Pancreas (tissue), 10 donors: ENCODE measurements at places on chromosomes 16 and 17. TPM values are rescaled to one million over a fixed set of nuclear protein-coding genes. Genes with fewer than 3 reads are reported as not detected.
A peak's percentile ranks its signal among the peaks of the same experiment; 100 is the strongest.

The CLDN6 gene
- total RNA-seq, result 2.0 TPM

The DPEP1 gene
- 109 TPM for total RNA-seq

The GFAP gene
- total RNA-seq, result 0.28 TPM

GRCh38 chr16:86570558-86571529, 4.2 kb downstream of the FOXC2 start:
- no peak for DNase-seq
- H3K4me1 ChIP-seq, result no peaks in the 10 kb centered on the region
- no peaks in the 10 kb centered on the region for H3K36me3 ChIP-seq

GRCh38 chr16:58433569-58433951, 41.3 kb downstream of the GINS3 start:
- no peaks in the 10 kb centered on the region for H3K27me3 ChIP-seq
- no peak overlapping the region for H3K27ac ChIP-seq
- H3K4me3 ChIP-seq, result no peak overlapping the region
- no peaks in the 10 kb centered on the region for H3K36me3 ChIP-seq
- no peaks in the 10 kb centered on the region for H3K4me1 ChIP-seq
- DNase-seq, result no peak

The GALK1 gene
- total RNA-seq, result 19.6 TPM

DNA sequence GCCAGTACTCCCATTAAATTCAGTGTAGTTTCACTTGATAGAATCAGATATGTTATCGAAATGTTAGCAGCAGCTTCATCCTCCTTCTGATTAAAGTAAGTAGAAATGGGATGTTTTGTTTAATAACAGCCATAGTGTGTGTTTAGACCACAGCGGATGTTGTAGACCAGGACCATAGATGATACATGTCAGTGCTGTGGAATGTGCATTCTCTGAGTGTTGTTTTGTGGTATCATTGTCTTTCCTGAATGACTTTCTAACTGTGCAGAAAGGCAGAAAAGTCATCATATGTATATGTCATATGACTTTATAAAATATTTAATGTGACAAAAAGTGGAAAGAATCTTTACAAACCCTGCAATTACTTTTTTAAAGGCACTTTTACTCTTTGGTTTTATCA, 55.6 kb downstream of the CYLD start:
- DNase-seq, result no peak
- H3K36me3 ChIP-seq, result peaks cover 12% of the 10 kb centered on the region
- H3K4me3 ChIP-seq, result no peak overlapping the region
- no peak overlapping the region for H3K27ac ChIP-seq
- no peaks in the 10 kb centered on the region for H3K4me1 ChIP-seq

DNA sequence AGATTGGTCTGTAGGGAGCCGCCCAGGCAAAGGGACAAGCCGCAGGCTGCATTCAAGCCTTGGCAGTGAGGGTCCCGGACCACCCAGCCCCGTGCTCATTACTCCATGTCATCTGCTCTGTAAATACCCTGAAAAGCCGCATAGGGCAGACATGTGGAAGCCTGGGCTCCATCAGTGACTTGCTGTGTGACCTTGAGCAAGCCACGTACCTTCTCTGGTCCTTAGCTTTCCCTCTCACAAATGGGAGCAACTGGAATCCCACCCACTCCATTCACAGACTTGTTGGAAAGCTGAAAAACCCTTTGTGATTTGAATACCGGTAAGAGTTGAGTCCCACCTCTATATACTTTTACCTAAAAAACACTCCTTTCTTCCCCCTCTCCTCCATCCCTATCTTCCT, 11.9 kb downstream of the CAMKK1 start:
- H3K27ac ChIP-seq, result no peak overlapping the region
- no peaks in the 10 kb centered on the region for H3K36me3 ChIP-seq
- H3K4me3 ChIP-seq, result no peak overlapping the region
- no peaks in the 10 kb centered on the region for H3K4me1 ChIP-seq

The SLC9A5 gene
- 0.64 TPM for total RNA-seq

DNA sequence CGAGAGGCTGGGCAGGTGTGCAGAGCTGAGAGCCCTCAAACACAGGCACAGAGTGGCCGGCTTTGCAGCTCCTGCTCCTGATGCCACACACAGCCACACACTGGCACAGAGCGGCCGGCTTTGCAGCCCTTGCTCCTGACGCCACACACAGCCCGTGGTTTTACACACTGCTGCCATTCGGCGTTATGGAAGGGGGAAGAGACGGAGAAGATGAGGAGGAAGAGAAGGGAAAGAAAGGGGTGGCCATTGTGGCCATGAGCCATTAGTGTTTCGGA, 26.8 kb downstream of the WSCD1 start:
- no peaks in the 10 kb centered on the region for H3K4me1 ChIP-seq
- H3K27me3 ChIP-seq, result no peaks in the 10 kb centered on the region
- DNase-seq, result no peak
- H3K36me3 ChIP-seq, result no peaks in the 10 kb centered on the region

DNA sequence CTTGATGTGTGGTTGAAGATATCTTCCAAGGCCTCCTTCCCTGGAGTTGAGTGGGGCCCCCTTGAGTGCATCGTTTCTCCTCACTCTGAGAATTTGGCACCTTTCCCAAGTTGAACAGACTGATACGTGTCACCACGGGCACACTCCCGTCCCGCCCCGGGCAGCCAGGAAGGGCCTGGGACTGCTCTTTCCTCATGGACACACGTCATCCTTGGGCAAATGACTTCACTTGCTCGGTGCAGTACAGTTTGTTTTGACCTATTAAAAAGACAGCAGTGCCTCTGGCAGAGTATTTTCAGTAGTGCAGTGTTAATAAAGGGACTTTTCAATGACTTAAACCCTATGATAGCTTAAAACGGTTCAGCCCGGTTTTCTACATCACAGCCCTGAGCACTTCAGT, 59.9 kb downstream of the SEC14L1 start:
- H3K36me3 ChIP-seq, result no peaks in the 10 kb centered on the region
- no peak for DNase-seq
- no peak overlapping the region for H3K4me3 ChIP-seq
- H3K4me1 ChIP-seq, result no peaks in the 10 kb centered on the region
- H3K27ac ChIP-seq, result no peak overlapping the region

DNA sequence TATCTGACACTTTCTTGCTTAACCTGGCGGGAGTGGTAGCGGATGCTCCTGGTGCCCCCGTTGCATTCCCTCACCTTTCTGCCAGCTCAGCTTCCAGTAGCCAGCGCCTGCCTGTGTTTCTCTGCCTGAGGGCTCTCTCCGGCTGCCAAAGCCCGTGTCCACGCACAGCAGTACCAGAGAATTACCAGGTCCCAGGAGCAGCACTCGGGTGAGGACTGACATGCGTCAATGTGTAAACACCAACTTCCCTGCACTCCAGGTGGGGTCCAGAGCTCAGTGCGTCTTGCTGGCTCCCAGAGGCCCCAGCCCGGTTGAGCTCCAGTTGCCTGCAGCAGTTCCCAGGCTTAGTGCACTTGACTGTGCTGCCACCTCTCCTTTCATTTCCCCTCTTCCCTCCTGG, 54.8 kb downstream of the CDH13 start:
- no peaks in the 10 kb centered on the region for H3K36me3 ChIP-seq
- no peak overlapping the region for H3K27ac ChIP-seq
- H3K4me1 ChIP-seq, result no peaks in the 10 kb centered on the region
- no peaks in the 10 kb centered on the region for H3K27me3 ChIP-seq
- DNase-seq, result no peak

DNA sequence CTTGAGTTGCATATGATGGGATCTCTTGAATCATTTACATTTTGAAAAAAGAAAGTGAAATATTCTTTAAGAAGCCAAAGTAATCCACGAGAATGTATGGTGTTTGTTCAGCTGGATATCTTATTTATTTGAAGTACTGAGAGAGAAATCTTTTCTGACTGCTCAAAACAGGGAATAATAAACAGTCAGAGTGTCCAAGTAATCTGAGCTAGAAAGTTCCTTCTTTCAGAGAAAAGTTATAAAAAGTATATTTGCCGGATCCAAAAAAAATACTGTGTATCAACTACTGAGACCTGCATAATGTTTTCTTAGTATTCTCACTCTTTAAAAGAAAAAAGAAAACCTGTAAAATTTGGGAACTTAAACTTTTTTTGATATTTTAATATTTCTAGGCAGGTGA, 350.8 kb downstream of the WWOX start:
- no peaks in the 10 kb centered on the region for H3K27me3 ChIP-seq
- no peaks in the 10 kb centered on the region for H3K36me3 ChIP-seq
- no peak overlapping the region for H3K27ac ChIP-seq
- no peak overlapping the region for H3K4me3 ChIP-seq
- no peak for DNase-seq

The HNF1B gene
- 24.9 TPM for total RNA-seq

DNA sequence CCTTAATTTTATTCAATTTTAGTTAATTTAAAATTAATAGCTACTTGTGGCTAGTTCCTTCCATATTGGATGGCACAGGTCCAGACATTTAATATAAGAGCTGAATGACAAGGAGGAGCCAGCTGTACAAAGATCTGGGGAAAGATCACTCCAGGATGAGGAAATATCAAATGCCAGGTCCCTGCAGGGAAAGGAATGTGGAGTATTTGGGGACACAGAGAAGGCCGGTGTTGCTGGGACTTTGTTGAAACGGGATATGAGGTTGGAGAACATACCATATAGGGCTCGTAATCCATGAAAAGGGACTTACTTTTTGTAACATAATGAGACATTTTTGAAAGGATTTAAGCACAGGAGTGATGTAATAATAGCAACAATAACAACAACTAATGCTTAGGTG, 426.8 kb downstream of the HS3ST4 start:
- no peak for DNase-seq
- H3K27me3 ChIP-seq, result no peaks in the 10 kb centered on the region
- no peaks in the 10 kb centered on the region for H3K36me3 ChIP-seq
- no peak overlapping the region for H3K27ac ChIP-seq

- no peaks in the 10 kb centered on the region for H3K4me1 ChIP-seq
- peak overlapping the region; percentile 40 for H3K4me3 ChIP-seq
- no peaks in the 10 kb centered on the region for H3K27me3 ChIP-seq
- peak overlapping the region; percentile 73 for H3K27ac ChIP-seq
- DNase-seq, result peak; percentile 80
- H3K36me3 ChIP-seq, result peaks cover 19% of the 10 kb centered on the region
These were observed 567 bp downstream of the SOX9 start for GRCh38 chr17:72121164-72122009.

DNA sequence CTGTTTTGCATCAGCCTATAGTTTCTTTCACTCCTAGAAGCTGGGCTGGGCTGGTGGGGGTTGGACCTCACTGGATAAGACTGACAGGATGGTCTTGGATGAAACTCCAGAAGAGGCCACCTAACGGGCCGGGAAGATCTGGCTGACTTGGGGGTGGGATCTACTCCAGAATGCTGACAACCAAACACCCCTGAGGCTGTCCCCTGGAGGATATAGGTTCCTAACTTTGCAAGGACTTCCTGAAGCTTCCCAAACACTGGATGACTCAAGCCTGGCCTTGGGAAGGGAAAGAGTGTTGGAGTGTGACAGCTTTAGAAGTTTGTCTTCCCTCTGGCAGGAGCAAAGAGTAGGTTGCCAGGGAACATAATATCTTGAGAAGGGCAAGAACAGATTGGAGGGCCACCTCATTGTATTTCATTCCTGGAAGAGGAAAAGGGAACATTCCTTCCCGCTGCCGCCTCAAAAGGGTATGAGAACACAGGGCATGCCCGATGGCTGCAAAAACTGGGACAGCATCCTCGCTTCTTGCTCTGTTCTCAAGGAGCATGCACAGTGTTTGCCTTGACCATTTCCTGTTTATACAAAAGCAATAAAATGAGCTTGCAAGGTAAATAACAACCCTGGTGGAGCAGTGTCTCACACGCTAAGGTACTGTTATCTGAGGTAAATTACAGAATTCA, 6.8 kb upstream of the CYB5B start:
- no peak for DNase-seq
- H3K36me3 ChIP-seq, result no peaks in the 10 kb centered on the region
- no peaks in the 10 kb centered on the region for H3K4me1 ChIP-seq
- no peaks in the 10 kb centered on the region for H3K27me3 ChIP-seq
- no peak overlapping the region for H3K27ac ChIP-seq

The KRT16 gene
- total RNA-seq, result not detected

DNA sequence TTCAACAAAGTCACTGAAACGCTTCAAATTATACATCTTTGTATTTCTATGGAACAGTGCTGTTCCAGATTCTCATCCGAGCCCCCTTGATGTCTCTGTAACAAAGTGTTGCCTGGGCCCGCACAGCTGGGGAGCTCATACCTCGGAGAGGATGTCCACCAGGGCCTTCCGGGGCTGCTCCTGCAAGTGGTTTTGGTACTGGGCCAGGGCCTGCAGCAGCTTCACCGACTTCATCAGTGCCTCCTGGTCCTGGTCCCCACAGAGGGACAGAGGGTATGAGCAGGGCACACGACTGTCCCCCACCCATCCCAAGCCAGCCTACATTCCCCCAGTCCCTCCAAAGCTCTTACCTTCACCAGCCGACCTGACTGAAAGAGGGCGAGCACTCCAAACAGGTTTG, 1.5 kb downstream of the MYBBP1A start:
- H3K36me3 ChIP-seq, result peaks cover 7% of the 10 kb centered on the region
- no peak overlapping the region for H3K27ac ChIP-seq
- DNase-seq, result no peak
- H3K27me3 ChIP-seq, result no peaks in the 10 kb centered on the region

The MSRB1 gene
- total RNA-seq, result 47.8 TPM

DNA sequence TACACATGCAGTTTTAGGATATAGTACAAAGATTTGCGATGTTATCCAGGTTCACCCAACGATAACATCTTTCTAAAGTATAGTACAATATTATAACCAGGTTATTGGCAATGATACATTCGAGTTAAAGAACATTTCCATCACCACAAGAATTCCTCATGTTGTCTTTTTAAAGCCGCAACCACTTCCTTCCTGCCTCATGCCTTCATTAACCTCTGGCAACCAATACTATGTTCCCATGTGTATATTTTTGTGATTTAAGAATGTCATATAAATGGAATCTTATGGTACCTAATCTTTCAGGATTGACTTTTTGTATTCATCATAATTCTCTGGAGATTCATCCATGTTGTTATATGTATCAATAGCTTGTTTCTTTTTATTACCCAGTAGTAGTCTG, 1183.2 kb downstream of the CDH11 start:
- no peaks in the 10 kb centered on the region for H3K36me3 ChIP-seq
- no peak overlapping the region for H3K4me3 ChIP-seq
- H3K27me3 ChIP-seq, result no peaks in the 10 kb centered on the region

DNA sequence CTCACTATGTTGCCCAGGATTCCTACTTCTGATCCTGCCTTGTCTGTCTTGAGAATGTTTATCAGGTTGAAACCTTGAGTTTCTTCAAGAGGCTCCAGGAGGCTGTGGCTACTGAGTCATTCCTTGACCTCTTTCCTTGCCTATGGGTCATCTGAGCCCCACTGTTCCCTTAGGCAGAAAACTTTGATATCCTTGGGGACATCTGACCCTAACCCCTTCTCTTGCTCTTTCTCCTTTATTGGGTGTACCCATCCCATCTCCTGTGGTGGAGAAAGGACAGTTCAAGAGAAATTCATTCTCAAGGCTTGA, 12.5 kb downstream of the ARL4D start:
- H3K36me3 ChIP-seq, result no peaks in the 10 kb centered on the region
- H3K27me3 ChIP-seq, result no peaks in the 10 kb centered on the region
- no peak for DNase-seq
- H3K27ac ChIP-seq, result no peak overlapping the region

- no peaks in the 10 kb centered on the region for H3K4me1 ChIP-seq
- DNase-seq, result no peak
- no peak overlapping the region for H3K4me3 ChIP-seq
- no peak overlapping the region for H3K27ac ChIP-seq
- no peaks in the 10 kb centered on the region for H3K36me3 ChIP-seq
- H3K27me3 ChIP-seq, result no peaks in the 10 kb centered on the region
These were observed 58.7 kb downstream of the EFCAB5 start for GRCh38 chr17:30000001-30000754.

- H3K27ac ChIP-seq, result no peak overlapping the region
- H3K4me3 ChIP-seq, result no peak overlapping the region
- no peaks in the 10 kb centered on the region for H3K27me3 ChIP-seq
- no peaks in the 10 kb centered on the region for H3K36me3 ChIP-seq
These were observed 374.0 kb upstream of the ASIC2 start for GRCh38 chr17:33667052-33667509.

The CA5A gene
- total RNA-seq, result not detected
